Stimulated activated CD4-positive, alpha-beta T cell treated with anti-CD3 and anti-CD28 coated beads, Interleukin-1b, Interleukin-23, amount 100 ng/mL, for 1 hour (primary cell): ENCODE measurements at places on chromosomes 7 and 10.

- no peak for DNase-seq
Observed at GRCh38 chr10:49237985-49238384, 49.8 kb upstream of the TMEM273 start.

DNA sequence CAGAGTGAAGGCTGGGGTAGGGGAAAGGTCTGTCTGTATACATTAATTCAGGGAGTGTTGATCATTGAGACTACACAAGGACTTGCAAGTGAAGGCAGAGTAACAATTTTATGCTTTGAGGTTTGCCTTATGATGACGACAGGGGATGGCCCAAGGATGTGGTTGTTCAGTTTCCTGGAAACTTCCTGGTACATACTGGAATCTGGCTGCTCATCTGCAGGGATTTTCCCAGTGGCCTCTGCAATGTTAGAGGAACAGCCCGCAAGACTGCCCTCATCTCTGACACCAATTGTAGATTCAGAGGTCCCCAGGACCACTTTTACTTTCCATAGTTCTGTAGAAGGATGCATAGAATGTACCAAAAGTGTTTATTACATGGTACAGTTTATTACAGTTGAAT, 189.6 kb downstream of the TMEM178B start:
- no peak for DNase-seq

GRCh38 chr10:87000491-87000890, 19.6 kb upstream of the FAM25A start:
- DNase-seq = no peak

DNA sequence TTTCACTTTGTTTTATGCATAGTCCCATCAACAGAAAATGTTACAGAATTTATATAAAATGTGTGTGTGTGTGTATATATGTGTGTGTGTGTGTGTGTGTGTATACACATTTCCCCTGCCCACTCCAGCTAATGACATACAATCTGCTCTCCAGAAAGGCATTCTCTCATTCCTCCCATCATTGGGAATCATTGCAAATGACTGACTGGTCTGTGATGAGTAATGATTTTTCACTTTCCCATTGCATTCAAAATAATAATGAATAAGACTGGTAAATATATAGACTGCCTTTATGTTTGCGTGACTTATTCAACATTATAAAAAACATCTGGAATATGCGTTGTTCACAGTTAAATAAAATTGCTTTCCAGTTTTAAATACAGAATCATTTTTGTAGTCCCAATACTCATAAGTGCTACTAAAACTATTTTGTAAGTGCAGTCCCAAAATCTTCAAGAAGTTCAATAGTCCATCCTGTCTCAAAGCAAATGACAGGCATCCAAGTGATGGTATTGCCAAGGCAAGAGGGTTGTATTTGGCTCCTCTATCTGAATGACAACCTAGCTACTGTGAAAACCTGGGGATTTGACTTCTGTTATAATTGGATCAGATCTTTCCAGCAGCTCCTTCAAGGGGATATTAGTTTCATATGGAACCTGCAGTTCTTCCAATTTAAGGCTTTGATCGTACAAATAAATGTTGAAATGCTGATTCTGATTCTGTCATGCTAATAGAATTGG, 150.9 kb downstream of the POLR1F start:
- DNase-seq = no peak

GRCh38 chr10:24240041-24240751, 31.3 kb downstream of the KIAA1217 start:
- DNase-seq = no peak

DNA sequence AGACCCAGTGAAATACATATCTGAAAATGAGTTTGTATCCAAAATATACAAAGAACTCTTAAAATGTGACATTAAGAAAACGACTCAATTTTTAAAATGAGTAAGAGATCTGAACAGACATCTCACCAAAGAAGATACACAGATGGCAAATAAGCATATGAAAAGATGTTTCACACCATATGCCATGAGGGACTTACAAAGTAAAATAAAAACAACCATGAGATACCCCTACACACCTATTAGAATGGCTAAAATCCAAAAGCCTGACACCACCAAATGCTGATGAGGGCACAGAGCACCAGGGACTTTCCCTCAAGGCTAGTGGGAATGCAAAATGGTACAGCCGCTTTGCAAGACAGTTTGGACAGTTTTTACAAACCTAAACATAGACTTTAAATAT, 27.9 kb downstream of the GFRA1 start:
- no peak for DNase-seq

GRCh38 chr7:30976381-30976780, 12.6 kb downstream of the GHRHR start:
- no peak for DNase-seq

DNA sequence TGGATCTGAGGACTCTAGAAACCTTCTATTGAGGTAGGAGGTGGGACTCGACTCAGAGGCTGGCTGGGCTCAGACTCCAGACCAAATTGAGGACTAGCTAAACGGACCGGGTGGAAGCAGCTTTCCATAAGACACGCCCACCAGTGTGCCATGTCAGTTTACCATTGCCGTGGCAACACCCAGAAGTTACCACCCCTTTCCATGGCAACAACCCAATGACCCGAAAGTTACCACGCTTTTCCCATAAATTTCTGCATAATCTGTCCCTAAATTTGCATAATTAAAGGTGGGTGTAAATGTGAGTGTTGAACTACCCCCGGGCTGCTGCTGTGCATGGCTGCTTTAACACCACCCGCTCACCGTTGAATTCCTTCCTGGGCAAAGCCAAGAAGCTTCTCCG, 58.9 kb downstream of the MICALL2 start:
- DNase-seq = no peak

DNA sequence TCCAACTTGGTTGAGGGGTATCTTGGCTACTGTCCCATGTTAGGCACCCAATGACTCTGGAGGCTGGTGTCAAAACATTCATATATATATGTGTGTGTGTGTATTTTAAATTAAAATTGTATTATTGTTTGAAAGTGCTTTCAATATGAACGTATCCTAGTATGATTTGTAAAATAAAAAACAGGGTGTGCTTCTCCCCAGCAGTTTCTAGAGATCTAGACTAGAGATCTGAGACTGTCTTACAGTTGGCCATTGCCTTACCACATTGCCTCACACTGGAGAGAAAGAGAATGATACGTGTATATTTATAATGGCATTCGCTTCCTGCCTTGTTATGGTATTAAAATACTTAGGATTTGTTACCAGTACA, 1.2 kb downstream of the BAG3 start:
- no peak for DNase-seq

GRCh38 chr7:22849172-22849571, 26.5 kb upstream of the TOMM7 start:
- no peak for DNase-seq

GRCh38 chr7:108122181-108122580, 8.0 kb downstream of the LAMB4 start:
- no peak for DNase-seq

DNA sequence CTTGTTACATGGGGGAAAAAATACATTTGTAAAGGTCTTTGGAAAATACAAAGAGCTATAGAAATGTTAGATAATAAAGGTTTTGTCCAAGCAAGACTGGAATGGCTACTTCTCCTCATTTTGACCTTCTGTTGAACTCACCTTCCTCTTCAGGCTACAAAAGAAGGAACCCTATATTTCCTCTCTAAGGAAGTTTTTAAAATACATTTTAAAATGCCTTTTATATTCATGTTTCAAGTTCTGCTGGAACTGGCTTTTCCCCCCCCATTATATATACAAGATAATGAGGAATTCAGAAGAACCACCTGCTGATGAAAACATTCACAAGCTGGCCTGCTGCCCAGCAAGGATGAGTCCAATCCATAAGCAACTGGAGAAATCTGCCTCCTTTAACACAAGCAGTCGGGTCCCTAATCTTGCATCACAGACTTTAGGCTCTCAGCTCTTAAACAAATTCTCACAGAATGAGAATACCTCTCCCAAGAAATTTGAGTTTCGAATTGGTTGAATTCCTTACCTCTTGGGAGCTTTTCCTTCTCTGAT, 44.6 kb downstream of the MTERF1 start:
- DNase-seq = no peak

- DNase-seq = no peak
Observed at GRCh38 chr10:19958787-19959186, 142.6 kb downstream of the PLXDC2 start.

- no peak for DNase-seq
Observed at GRCh38 chr10:26502986-26503385, 64.8 kb downstream of the APBB1IP start.

DNA sequence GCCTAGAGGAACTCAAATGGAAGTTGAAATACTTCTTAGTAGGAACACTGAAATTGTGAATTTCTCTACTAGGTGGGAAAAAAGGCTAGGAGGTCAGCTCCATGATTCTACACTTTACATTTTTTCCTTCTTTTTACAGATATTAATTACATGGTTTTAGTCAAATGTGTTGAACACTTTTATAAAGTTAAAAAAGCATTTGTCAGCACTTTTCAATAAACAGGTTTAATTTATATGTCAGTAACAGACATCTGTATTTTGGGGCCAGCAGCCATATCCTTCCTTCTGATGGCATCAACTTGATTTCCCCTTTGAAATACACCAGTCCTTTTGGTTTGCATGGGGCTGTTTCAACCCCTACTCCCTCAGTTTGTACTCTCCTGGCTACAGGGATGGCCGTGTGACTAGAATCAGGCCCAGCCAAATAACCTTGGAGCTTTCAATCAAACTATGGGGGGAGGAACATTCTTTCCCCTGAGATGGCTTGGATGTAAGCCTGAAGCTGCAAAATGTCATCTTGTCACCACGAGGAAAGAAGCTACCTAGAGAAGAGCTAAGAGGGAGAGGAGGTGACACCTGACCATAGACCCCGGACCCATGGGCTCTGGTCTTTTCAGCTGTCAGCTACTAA, 171.0 kb upstream of the NEBL start:
- no peak for DNase-seq

- DNase-seq = no peak
Observed at GRCh38 chr7:3089493-3089892, 45.8 kb upstream of the CARD11 start.

DNA sequence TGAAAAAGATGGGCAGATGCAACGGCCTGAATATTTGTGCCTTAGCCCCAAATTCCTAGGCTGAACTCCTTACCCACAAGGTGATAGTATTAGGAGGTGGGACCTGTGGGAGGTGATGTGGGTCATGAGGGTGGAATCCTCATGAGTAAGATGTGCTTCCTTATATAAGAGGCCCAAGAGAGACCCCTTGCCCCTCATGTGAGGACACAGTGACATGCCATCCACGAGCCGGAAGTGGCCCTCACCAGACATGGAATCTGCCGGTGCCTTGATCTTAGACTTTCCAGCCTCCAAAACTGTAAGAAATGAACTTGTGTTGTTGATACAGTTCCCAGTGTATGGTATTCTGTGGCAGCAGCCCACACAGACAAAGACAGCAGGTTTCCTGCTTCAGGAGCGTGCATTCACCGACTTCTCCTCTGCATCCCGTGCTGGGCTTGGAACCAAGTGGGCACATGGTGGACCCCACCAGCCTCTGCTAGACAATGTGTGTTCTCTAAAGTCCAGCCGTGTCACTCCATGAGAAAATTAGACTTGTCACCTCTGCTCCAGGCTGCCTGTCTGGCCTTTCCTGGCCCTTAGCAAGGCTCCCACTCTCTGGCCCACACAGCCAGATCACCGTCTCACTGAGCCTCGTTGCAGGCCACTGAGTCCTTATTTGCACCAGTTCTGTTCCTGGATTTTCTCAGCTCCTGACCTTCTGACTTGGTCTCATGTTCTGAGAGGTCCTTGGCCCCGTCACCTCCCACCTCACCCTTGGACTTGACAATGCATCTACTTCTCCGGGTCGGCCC, 52.9 kb upstream of the CACUL1 start:
- DNase-seq = no peak

DNA sequence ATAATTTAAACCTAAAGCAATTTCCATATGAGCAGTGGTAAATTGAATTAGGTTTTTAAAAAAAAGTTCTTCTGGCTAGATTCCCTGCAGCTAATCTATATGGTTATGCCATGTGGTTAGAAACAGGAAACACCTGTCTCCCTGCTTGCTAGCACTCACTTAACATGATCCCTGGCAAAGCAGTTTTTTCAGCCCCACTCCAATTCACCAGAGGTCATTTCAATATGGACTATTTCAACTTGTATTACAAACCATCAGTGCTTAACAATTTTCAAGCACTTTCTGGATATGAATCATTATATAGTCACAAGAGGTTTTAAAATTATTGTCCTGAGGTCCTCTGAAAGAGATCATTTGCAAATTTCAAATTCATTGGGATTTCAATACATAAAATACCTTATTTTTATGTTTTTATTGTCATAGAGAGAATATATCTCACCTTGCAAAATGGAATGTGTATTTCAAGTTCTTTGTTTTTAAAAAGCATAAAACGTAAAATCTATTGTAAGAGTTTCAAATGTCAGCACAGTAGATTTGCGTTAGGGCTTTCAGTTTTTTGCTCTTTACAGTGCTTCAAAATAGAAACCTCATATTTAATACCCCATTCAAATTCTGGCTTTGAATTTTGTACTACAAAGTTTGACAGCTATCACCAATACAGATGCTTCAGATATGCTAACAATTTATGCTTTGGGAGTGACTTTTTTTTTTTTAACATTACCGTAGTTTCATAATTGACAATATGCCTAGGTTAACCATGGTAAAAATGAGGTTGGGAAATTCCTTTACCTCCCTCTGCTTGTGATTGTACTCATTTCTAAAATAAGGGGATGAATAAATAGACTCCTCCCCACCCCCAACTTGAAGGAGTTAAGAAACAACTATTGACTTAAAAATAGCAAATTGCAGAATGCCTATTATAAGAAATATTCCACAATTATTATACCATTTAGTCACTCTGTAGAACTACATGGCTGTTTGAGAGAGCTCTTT, 117.5 kb upstream of the HGF start:
- DNase-seq = no peak

DNA sequence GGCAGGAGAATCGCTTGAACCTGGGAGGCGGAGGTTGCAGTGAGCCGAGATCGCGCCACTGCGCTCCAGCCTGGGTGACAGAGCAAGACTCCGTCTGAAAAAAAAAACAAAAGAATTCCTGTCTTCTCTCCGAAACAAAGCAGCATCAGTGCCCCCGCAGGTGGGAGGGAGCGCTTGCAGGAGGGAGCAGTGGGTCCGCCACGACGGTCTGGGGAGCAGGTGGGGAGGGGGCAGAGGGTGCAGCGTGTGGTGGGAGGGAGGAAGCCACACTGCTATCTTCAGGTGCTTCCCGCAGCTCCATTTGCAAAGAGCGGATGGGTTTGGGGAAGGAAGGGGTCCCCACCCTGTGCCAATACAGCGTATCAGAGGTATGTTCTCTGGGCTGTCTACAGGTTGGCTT, 31.7 kb downstream of the LIMK1 start:
- no peak for DNase-seq

GRCh38 chr10:34786464-34786863, 28.6 kb downstream of the PARD3 start:
- no peak for DNase-seq

GRCh38 chr10:101535949-101536348, 52.1 kb downstream of the POLL start:
- no peak for DNase-seq
